Activated CD4-positive, alpha-beta T cell treated with anti-CD3 and anti-CD28 coated beads, Interleukin-2, amount 50 U/mL, for 1 hour (primary cell): ENCODE measurements at places on chromosomes 7 and 10.

- DNase-seq: no peak
These were observed 52.3 kb upstream of the CYP2C18 start for GRCh38 chr10:94631077-94631875.

DNA sequence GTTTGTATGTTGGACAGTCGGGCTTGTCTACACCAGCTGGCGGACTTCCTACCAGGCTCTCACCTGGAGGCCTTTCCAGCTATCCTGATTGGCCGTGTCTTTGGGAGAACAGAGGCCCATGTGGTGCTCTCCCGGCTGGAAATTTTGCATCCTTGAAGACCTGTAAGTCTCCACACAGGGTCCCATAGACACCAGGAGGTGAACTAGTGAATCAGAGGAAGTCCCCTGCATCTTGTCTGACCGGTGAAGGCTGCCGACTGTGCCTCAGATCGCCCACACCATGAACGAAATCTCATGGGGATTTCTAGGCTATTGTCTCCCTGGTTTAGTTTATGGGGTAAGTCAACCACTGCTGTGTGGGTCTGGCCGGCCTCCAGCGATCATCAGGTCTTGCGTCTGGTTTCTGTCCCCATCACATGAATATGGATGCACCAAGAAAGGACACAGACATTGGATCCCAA is 108.4 kb upstream of the LYZL2 start:
- no peak for DNase-seq

DNA sequence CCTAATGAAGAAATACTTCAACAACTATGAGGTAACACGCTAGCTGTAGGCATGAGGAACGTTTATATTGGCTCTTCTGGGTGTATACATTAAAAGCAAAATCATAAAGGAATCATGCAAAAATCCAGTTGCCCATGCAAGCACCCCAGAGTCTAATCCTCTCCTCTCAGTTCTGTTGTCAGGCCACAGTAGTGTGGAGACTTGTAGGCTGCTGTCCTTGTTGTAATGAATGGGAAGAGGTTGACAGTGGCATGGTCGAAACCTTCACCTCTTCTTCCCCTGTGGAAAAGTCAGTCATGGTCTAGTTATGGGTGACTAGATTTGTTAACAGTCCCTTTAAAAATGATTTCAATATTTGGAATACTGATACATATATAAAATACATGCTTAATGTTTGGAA is 121.3 kb downstream of the CNOT4 start:
- no peak for DNase-seq

GRCh38 chr10:17025444-17026295 is 103.9 kb downstream of the CUBN start:
- DNase-seq: peak; percentile 51

GRCh38 chr7:28705350-28705749 is 252.8 kb downstream of the TRIL start:
- no peak for DNase-seq

- no peak for DNase-seq
These were observed 489.5 kb downstream of the SH2D4B start for GRCh38 chr10:81027223-81027622.

DNA sequence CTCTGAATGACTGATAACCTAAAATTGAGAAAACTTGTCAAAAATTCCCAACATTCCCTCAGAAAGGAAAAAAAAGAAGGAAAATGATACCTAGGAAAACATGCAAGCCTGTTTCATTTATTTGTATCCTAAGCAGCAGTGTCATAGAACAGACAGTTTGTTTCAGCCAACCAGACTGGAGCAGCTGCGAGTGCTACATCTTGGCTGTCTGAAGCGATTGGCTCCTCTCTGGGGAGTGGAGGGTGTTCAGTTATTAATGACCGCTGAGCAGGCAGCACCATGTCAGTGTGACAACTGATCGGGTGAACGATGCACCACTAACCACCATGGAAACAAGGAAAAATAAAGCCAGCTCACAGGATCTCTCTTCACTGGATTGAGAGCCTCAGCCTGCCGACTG is at the start of gene LRRN3:
Gene LRRN3 (plus strand): TSS at position 282 of the 400 bp plus-strand sequence. CDS start 31,646 bp downstream, outside the sequence.
- DNase-seq: peak; percentile 18

DNA sequence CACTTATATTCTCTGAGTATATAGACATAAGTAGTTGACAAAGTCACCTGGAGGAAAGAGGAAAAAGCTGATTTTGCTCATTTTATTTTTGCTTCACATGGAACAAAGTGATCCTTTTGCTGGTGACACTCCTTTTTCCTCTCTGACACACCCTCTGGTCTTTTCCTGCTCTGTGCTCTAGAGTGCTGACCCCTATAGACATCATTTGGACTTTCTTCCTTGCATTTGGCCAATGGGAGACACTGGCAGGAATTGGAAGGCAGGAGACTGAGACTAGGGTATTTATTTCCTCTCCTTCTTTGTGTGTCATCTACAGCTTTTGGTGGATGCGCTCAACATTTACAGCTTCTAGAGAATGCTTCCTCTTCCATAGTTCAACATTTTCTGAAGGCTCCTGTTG is 1078.1 kb downstream of the SORCS1 start:
- no peak for DNase-seq

DNA sequence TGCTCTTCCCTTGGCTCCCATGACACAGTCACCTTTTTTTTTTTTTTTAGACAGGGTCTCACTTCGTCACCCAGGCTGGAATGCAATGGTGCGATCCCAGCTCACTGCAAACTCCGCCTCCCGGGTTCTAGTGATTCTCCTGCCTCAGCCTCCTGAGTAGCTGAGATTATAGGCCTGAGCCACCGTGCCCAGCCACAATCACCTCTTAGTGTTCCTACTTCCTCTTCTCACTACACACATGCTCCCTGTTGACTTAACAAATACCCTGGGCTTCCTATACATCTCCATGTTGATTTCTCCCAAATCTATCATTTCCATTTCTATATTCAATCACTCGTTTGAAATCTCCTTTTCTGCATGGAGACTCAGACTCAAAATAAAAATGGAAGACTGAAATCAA is 91.7 kb downstream of the CUBN start:
- DNase-seq: no peak

GRCh38 chr10:114859222-114859621 is 37.6 kb downstream of the FHIP2A start:
- DNase-seq: no peak

- DNase-seq: no peak
These were observed 22.0 kb downstream of the UMAD1 start for GRCh38 chr7:7662527-7662926.

- DNase-seq: no peak
These were observed 153.4 kb upstream of the THSD7A start for GRCh38 chr7:11985376-11985775.
